ENCODE measurements at places on chromosomes 12 and 14. TPM values are rescaled to one million over a fixed set of nuclear protein-coding genes. Genes with fewer than 3 reads are reported as not detected.

Gene TUBA1A
- 204 TPM for total RNA-seq

Gene STAC3
- total RNA-seq, result 0.53 TPM

Gene BBOF1
- total RNA-seq, result 2.7 TPM

Gene CDKN1B
- total RNA-seq, result 20.3 TPM

Gene MMAB
- 27.3 TPM for total RNA-seq

Gene TMEM121
- total RNA-seq, result 3.2 TPM
